Right lobe of liver (tissue), 6 donors: ENCODE measurements at places on chromosomes 6 and 20. TPM values are rescaled to one million over a fixed set of nuclear protein-coding genes. Genes with fewer than 3 reads are reported as not detected.

GRCh38 chr20:53905019-53905819, 165.2 kb downstream of the BCAS1 start:
- no peak overlapping the region for H3K27ac ChIP-seq
- H3K36me3 ChIP-seq: no peaks in the 10 kb centered on the region
- no peaks in the 10 kb centered on the region for H3K27me3 ChIP-seq
- H3K4me1 ChIP-seq: no peaks in the 10 kb centered on the region
- no peak for DNase-seq
- no peak overlapping the region for H3K4me3 ChIP-seq

DNA sequence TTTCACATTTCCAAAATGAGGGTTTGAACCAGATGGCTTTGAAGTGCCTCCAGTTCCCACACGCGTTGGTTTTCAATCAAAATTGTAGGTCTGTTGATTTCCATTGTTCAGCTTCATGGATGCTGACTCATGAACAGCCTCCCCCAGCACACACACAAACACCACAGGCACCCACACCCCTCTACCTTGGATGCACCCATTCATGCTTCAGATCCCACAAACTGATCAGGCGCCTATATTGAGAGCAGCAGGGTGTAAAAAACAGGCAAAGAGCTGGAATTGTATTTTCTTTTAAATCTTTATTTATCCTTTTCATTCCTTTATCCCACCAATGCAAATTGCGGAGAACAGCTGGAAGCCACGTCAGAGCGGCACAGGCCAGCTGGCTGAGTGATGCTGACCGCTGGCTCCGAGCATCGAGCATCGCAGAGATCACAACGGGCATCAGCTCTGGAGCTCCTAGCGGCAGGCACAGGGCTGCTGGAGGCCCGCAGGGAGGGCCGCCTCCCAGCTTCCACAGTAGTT, 29.3 kb upstream of the TBC1D7 start:
- no peaks in the 10 kb centered on the region for H3K27me3 ChIP-seq
- no peak overlapping the region for H3K4me3 ChIP-seq
- no peak for DNase-seq
- no peaks in the 10 kb centered on the region for H3K4me1 ChIP-seq
- no peak overlapping the region for H3K27ac ChIP-seq

GRCh38 chr6:73823046-73823735, 127.2 kb downstream of the CD109 start:
- H3K36me3 ChIP-seq: no peaks in the 10 kb centered on the region
- no peak for DNase-seq
- H3K4me3 ChIP-seq: no peak overlapping the region
- no peaks in the 10 kb centered on the region for H3K27me3 ChIP-seq
- no peak overlapping the region for H3K27ac ChIP-seq

GRCh38 chr6:37679539-37680476, 17.9 kb downstream of the MDGA1 start:
- H3K36me3 ChIP-seq: no peaks in the 10 kb centered on the region
- no peaks in the 10 kb centered on the region for H3K27me3 ChIP-seq
- H3K27ac ChIP-seq: no peak overlapping the region
- H3K4me3 ChIP-seq: no peak overlapping the region
- no peak for DNase-seq
- H3K4me1 ChIP-seq: no peaks in the 10 kb centered on the region

DNA sequence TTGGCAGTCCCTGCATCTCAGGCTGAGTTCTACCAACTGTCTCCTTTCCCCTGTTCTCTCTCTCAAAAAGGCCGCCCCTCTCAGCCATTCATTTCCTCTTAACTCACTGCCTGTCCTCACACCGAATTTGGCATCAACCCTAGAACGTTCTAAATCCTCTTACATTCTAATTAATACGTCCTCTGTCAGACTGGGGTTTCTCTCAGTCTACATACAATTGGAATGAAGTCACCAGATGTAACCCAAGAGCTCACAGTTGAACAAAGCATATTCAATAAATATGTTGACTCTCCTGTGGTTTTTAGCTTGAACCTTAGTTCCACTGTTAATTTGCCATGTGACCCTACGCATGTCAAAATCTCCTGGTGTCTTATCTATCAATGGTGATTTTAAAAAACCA, 269.6 kb downstream of the CLIC5 start:
- DNase-seq: no peak
- H3K4me3 ChIP-seq: no peak overlapping the region
- no peaks in the 10 kb centered on the region for H3K4me1 ChIP-seq
- H3K27ac ChIP-seq: no peak overlapping the region
- H3K36me3 ChIP-seq: no peaks in the 10 kb centered on the region

GRCh38 chr20:4026093-4026601, 10.8 kb upstream of the RNF24 start:
- no peak overlapping the region for H3K4me3 ChIP-seq
- H3K4me1 ChIP-seq: no peaks in the 10 kb centered on the region
- no peaks in the 10 kb centered on the region for H3K36me3 ChIP-seq
- DNase-seq: no peak

DNA sequence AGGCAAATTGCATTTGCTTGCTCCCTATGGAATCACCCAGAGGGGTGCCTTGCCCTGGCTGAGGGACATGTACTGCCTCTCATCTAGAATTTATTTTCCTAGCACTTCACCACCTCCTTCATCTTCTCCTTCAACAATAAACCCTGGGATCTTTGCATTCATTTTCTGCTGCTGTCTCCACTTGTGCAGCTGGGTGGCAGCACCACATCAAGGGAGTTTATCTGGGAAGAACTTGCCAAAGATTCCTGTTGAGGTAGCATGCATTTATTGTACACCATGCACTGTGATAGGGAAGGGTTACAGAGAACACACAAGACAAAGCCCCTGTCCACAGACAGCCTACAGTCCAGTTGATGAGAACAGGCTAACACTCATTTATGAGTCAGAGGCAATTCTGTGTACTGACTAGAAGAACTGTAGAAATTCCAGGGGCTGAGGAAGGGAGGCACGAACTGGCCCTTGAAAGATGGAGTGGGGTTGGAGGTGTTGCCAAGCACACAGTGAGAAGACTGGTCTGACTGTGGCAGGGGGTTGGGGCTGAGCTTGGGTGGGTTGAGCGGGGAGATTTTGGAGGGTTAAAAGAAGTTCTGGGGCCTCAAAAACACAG, 17.5 kb downstream of the C20orf173 start:
- H3K36me3 ChIP-seq: no peaks in the 10 kb centered on the region
- H3K4me1 ChIP-seq: no peaks in the 10 kb centered on the region
- H3K4me3 ChIP-seq: no peak overlapping the region
- no peak for DNase-seq
- no peak overlapping the region for H3K27ac ChIP-seq

DNA sequence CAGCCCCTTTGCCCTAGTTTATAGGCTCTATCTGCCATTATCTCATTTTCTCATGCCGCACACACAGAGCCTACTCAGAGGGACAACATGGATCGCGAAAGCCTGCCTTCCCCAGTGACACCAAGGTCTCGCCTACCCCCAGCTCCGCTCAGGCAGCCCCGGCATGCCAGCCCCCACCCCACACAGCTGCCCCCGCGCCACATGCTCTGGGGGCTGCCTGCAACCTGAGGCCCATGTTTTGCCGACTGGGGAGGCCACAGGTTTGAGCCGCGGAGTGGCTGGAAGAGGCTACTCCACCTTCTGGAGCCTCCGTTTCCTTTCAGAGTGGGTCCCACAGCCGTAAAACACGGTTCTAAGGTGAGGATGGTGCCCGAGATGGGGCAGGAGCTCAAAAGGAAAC, 102.1 kb downstream of the ASXL1 start:
- no peak for DNase-seq
- no peak overlapping the region for H3K27ac ChIP-seq
- peaks cover 23% of the 10 kb centered on the region for H3K4me1 ChIP-seq
- H3K4me3 ChIP-seq: no peak overlapping the region

GRCh38 chr6:10453596-10453995, 38.7 kb upstream of the TFAP2A start:
- no peaks in the 10 kb centered on the region for H3K27me3 ChIP-seq
- H3K36me3 ChIP-seq: no peaks in the 10 kb centered on the region
- no peak overlapping the region for H3K27ac ChIP-seq
- no peaks in the 10 kb centered on the region for H3K4me1 ChIP-seq

GRCh38 chr6:166949528-166950442, 6.6 kb downstream of the RNASET2 start:
- no peak overlapping the region for H3K27ac ChIP-seq
- H3K4me1 ChIP-seq: no peaks in the 10 kb centered on the region
- H3K27me3 ChIP-seq: no peaks in the 10 kb centered on the region
- no peak for DNase-seq

GRCh38 chr6:110329714-110330436, 28.3 kb downstream of the METTL24 start:
- no peaks in the 10 kb centered on the region for H3K36me3 ChIP-seq
- no peaks in the 10 kb centered on the region for H3K27me3 ChIP-seq
- no peak overlapping the region for H3K27ac ChIP-seq
- peaks cover 18% of the 10 kb centered on the region for H3K4me1 ChIP-seq
- DNase-seq: no peak

GRCh38 chr6:18746727-18747126, 359.6 kb downstream of the RNF144B start:
- H3K27ac ChIP-seq: no peak overlapping the region
- H3K4me3 ChIP-seq: no peak overlapping the region
- DNase-seq: no peak
- H3K36me3 ChIP-seq: no peaks in the 10 kb centered on the region
- no peaks in the 10 kb centered on the region for H3K4me1 ChIP-seq

- H3K27ac ChIP-seq: no peak overlapping the region
- no peaks in the 10 kb centered on the region for H3K27me3 ChIP-seq
- no peak for DNase-seq
- no peak overlapping the region for H3K4me3 ChIP-seq
These were observed 183.2 kb upstream of the JARID2 start for GRCh38 chr6:15062516-15063252.

GRCh38 chr6:116881236-116881635, 4.2 kb downstream of the RFX6 start:
- H3K36me3 ChIP-seq: no peaks in the 10 kb centered on the region
- no peak overlapping the region for H3K27ac ChIP-seq
- peaks cover 18% of the 10 kb centered on the region for H3K27me3 ChIP-seq
- H3K4me1 ChIP-seq: no peaks in the 10 kb centered on the region

MYT1 gene
- 0.06 TPM for total RNA-seq

MEI4 gene
- 0.79 TPM for total RNA-seq

PRDM13 gene
- not detected for total RNA-seq

LIN28B gene
- not detected for total RNA-seq

KCNK5 gene
- 20.0 TPM for total RNA-seq

HLA-DOB gene
- not detected for total RNA-seq

LRFN2 gene
- not detected for total RNA-seq

CTCFL gene
- 0.09 TPM for total RNA-seq

CTSZ gene
- 216 TPM for total RNA-seq

C4B gene
- total RNA-seq: 2,377 TPM

RHAG gene
- total RNA-seq: 0.98 TPM

HACE1 gene
- 3.5 TPM for total RNA-seq

SLC16A10 gene
- 15.8 TPM for total RNA-seq
